Ascending aorta (tissue), 2 donors: ENCODE measurements at places on chromosomes 1 and 21.
A peak's percentile ranks its signal among the peaks of the same experiment; 100 is the strongest.

GRCh38 chr21:42135386-42136052 is 64.4 kb downstream of the UMODL1 start:
- no peak for DNase-seq

GRCh38 chr1:116751146-116751545 is 3.1 kb upstream of the CD2 start:
- DNase-seq = no peak

DNA sequence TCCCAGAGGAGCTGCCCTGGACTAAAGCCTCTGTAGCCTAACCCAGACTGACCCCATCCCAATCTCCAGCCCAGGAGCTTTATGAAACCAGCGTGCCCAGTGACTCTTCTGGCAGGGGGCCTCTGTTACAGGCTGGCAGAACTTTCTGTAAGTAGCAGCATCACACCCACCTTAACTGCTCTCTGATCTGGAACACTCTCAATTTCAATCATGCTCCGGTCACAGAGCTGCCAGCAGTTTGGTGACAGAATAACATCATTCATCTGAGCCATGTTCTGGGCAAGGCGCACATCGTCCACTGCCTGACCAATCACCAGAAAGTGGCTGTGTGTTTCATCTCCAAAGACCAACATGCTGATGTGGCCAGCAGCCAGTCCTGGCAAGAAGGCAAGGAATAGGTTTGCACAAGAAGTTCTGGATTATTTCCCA is 14.7 kb downstream of the ADCY10 start:
- peak; percentile 40 for DNase-seq

DNA sequence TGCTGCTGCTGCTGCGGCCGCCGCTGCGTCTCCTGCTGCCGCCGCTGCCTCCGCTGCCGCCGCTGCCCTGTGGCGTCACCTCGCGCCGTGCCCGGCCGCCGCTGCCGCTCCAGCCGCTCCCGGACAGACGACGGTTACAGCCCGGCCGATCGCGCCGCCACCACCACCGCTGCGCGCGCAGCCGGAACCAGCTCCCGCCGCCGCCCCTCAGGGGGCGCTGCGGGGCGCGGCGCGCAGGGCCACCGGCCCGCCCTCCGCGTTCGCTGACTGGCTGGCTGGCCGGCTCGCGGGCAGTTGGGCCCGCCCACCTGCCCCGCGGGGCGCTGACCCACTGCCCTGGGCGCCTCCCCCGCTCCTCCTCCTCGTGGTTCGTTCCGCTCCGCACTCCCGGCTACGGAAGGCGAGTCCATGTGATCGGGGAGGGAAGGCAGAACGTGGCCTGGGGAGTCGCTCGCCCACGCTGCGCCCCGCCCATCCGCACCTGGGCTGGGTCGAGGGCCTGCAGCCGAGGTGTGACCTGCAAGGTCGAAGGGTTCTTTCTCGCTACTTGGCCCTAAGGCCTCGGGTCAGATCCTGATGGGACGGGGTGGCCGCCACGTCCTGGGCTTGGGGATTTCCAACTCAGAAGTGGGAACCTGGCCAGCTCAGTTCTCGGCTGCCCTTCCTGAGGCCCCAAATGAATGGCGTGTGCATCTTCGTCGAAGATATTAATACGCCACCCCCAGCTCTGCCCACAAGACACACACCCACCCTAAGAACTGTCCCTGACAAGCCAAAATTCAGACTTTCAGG is at the start of gene PTP4A2:
Gene PTP4A2 (minus strand): TSS at position 185 of the 792 bp plus-strand sequence. CDS start 19,303 bp downstream, outside the sequence.
- DNase-seq = peak; percentile 95

- DNase-seq = no peak
These were observed 184.9 kb downstream of the DUSP10 start for GRCh38 chr1:221557013-221557412.

- DNase-seq = no peak
These were observed 83.7 kb downstream of the POFUT2 start for GRCh38 chr21:45203983-45204382.

GRCh38 chr1:200520735-200521134 is 99.8 kb downstream of the KIF14 start:
- DNase-seq = no peak

- peak; percentile 51 for DNase-seq
These were observed 117.7 kb upstream of the ETS2 start for GRCh38 chr21:38688068-38688467.

DNA sequence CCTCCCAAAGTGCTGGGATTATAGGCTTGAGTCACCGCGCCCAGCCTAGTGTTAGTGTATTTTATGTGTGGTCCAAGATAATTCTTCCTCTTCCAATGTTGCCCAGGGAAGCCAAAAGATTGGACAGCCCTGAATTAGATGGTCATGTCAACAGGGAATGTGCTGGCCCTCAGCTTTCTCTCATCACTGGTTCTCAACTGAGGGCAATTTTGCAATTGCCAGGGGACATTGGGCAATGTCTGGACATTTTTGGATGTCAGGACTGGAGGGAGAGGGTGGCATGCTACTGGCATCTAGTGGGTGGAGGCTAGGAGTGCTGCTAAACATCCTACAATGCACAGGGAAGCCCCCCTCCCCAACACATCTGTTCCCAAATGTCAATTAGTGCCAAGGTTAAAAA is 95.0 kb downstream of the LAMC2 start:
- DNase-seq = no peak

DNA sequence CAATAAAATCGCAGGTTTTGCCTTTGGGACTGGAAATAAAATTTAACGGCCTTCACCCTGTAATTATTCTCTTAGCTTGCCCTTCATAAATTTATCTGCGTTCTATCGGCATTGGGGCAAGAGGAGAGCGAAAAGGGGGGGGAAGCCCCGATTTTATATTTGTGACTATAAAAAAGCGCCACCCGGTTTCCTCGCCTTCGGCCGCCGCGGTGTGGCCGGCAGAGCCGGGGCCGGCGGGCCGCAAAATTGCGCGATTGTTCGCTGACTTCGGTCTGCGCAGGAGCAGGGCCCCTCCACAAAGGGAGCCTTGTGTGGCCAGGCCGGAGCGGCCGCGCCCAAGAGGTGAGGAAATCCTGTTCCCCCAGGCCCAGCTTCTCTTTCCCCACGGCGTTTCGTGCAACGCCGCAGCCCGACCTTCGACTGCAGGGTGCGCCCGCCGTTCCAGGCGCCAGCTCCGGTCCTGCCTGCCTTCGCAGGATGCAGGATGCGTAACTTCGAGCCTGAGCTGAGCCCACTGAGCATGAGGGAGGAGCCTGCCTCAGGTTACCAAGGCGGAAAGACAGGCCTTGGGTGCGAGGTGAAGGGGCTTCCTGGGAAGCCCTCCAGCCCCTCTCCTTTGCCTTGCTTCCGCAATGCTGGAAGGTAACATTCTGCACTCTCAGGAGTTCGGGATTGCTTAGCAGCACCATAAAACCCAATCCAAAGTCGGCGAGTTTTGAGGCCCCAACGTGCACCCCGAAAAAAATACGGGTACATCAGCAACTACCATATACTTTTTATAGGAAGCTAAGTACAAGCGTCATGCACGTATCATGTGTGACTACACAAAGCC is 4.9 kb upstream of the TBX15 start:
- no peak for DNase-seq

DNA sequence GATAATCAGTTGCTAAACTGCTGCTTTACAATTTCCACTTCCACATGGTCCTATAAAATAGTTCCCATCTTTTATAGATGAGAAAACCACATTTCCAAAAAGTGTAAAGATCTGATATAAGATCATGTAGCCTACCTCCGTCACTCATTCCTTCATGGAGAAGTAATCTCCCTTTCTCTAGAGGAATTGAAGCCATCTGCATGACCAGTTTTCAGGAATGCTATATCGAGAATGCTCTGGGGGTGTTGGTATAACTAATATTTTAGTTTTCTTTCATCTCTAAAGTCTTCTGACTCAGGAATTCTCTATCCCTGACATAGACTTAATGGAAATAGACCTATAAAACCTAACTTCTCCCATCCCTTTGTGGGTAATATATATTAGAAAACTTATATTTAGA is 173.0 kb upstream of the UBE2U start:
- DNase-seq = no peak

- DNase-seq = no peak
These were observed 546.4 kb downstream of the OMA1 start for GRCh38 chr1:58000116-58000515.

DNA sequence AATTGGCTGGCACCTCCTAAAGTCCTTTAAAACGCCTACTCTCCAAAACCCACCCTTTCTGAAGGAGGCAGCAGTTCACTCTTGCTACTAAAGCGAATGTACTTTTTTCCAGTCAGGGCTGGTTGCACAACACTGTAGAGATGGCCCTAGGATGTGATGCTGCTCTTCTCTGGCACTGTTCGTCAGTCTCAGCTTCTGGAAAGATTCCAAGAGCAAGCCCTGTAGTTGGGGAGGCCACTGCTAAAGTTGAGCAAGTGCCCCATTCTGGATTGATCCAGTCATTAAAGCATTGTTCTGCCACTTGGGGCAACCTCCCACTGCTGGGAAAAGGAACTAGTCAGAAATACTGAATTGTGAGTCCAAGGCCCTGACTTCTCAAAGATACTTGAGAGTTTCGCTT is 28.5 kb upstream of the KCNQ4 start:
- no peak for DNase-seq

GRCh38 chr21:32046191-32046590 is 173.4 kb downstream of the HUNK start:
- DNase-seq = no peak

DNA sequence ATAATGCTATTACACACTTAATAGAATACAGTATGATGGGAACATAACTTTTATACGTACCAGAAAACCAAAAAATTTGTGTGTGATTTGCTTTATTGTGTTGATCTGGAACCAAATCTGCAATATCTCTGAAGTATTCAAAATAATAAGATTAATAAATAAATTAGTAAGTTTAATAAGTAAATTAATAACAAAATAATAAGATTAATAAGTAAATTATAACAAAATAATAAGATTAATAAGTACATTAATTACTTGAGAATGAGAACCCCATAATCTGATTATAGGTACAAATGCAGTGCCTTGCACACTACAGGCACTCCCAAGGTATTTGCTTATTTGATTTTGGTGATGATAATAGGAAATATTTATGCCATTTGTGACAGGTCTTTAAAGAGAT is 267.4 kb downstream of the ZNF326 start:
- no peak for DNase-seq

GRCh38 chr1:2412773-2413494 is 570 bp upstream of the PEX10 start:
- DNase-seq = no peak

DNA sequence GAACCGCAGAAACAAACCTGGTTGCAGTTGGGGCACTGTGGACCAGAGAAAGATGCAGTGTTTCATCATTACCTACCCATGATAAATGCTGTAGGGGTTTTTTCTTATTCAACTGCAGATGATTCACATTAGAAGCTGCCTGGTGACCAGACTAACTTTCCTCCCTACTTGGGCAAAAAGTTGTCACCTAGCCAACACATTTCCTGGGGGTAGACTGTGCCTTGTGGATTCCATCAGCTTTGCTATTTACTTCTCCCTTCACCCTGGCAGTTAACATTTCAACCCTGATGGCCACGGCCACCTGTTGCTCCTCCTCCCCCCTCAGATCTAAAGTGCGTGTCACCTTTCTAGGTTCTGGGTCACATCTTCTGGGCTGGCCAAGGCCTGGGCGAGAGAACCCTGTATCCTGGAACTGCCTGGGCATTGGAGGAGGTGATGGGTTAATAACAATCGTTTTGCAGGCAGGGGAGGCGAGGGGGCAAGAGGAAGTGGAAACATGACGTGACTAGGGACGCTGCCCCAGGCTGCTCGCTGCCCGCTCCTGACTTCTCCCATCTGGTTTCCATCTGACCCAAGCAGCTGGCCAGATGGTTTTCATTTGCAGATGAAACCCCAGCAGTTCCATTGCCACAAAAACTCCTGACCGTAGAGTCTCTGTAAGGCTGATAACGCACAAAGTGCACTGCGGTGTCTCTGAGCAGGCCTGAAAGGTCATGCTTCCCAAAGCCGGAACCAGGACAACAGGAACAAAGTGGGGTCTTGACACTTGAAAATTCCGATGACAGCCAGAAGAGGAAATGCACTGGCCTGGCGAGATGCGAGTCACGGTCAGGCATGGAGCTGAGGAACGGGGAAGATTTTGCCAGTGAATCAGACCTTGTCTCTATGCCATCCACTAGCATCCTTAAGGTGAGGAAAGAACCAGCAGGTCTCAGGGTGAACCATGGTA is 36.6 kb downstream of the CAPZB start:
- peak; percentile 83 for DNase-seq

DNA sequence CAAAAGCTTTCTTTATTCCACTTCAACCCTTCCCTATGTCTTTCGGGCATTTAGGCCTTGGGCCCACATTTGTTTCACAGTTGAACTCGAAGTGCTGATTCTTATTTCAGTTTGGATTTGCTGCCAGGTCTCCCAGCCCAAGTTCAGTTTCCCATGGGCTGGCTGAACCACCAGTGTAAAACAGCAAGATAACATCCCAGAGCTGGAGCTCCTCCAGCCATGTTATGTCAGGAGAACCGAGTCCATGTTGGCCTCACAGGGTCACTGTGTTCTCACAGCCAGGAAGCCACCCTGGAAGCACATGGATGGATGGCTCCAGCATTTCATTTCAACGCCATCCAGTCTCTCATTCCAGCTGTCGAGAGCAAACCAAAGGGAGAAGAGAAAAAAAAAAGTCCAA is 45.2 kb upstream of the RXRG start:
- DNase-seq = no peak
